Stimulated activated CD8-positive, alpha-beta memory T cell treated with anti-CD3 and anti-CD28 coated beads, Interleukin-4, amount 100 ng/mL, for 4 hours (primary cell): ENCODE measurements at places on chromosomes 1 and 21.

GRCh38 chr1:25771221-25772114 is 28.5 kb upstream of the SELENON start:
- no peak for DNase-seq

DNA sequence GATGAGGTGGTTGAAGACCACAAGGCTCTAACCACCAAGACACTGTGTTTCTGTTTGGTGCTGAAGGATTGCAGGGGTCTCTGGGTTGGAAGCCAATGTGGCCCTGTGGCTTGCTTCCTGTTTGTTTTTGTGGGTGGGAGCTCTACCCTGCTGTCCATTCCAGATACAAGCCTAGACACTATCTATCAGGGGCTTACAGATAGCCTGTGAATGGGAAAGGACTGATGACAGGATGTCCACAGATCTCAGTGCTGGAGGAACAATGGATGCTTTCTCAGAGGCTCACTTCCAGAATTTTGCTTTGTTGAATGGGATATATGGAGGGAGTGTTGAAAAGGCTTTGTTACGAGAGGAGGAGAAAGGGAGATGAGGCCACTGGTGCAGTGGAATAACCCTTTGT is 69.7 kb downstream of the NOS1AP start:
- DNase-seq, result no peak

DNA sequence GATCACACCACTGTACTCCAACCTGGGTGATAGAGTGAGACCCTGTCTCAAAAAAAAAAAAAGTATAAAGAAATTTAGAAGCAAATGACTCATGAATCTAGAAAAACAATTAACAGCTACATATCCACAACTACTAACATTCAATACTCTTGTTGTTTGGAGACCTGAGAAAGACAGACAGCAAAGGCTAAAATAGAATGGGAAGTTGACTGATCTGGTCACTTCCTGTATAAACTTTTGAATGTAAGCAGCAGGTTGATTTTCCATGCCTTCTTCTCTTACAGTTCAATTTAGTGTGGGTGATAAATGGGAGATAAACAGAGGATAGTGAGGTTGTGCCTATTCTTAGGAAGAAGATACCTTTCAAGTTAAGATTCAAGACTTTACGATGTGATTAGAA is 85.2 kb downstream of the TGFB2 start:
- no peak for DNase-seq

GRCh38 chr1:208668991-208669390 is 424.8 kb upstream of the PLXNA2 start:
- DNase-seq, result no peak
